ENCODE measurements at places on chromosomes 4 and X. TPM values are rescaled to one million over a fixed set of nuclear protein-coding genes. Genes with fewer than 3 reads are reported as not detected.

EMCN gene
- total RNA-seq, result 4.3 TPM

DRP2 gene
- 4.2 TPM for total RNA-seq

PGAM4 gene
- total RNA-seq, result not detected

PTPN13 gene
- 42.9 TPM for total RNA-seq

SNCA gene
- total RNA-seq, result 18.3 TPM

TMEM154 gene
- total RNA-seq, result 1.2 TPM

CTAG1A gene
- not detected for total RNA-seq

TSPAN7 gene
- total RNA-seq, result 11.8 TPM

GAGE1 gene
- not detected for total RNA-seq

CITED1 gene
- 1.6 TPM for total RNA-seq

CRMP1 gene
- 16.5 TPM for total RNA-seq

F8A3 gene
- total RNA-seq, result 2.7 TPM

UNC5C gene
- 77.9 TPM for total RNA-seq

Measured in mesothelial cell of epicardium (in vitro differentiated cells).